ENCODE measurements at places on chromosomes 13 and 19. TPM values are rescaled to one million over a fixed set of nuclear protein-coding genes. Genes with fewer than 3 reads are reported as not detected.

DNA sequence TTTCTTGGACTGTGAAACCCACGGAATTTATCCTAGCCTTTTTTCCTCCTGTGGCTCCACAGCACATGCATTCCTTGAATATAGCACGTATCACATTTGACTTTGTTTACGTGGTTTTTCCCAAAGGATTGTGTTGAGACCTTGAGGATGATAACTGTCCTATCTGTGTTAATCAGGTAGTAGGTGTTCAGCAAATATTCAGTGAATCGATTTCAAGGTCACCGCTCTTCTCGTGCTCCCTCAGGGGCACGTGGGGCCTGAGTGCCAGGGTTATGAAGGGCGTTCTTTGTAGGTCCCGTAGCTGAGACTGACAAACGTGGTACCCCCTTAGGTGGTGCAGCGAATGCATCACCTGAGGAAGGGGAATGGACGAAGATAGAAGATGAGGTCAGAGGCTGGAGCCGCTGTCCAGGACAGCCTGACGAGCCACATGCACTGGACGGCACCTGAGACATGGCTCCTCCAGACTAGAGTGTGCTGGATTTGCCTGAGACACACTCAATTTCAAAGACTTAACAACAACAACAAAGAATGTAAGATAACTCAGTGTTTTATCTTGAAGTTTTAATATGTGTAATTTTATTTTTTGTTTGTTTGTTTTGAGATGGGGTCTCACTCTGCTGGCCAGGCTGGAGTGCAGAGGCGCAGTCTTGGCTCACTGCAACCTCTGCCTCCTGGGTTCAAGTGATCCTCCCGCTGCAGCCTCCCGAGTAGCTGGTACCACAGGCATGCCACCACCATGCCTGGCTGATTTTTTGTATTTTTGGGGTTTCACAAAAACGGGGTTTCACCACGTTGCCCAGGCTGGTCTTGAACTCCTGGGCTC, 131.2 kb upstream of the RNF113B start:
- no peaks in the 10 kb centered on the region for H3K4me1 ChIP-seq
- H3K4me3 ChIP-seq: no peak overlapping the region
- peaks cover 25% of the 10 kb centered on the region for H3K27me3 ChIP-seq
- no peaks in the 10 kb centered on the region for H3K36me3 ChIP-seq
- DNase-seq: no peak

- no peak for DNase-seq
- H3K4me3 ChIP-seq: no peak overlapping the region
- H3K4me1 ChIP-seq: peaks cover 14% of the 10 kb centered on the region
- H3K27me3 ChIP-seq: no peaks in the 10 kb centered on the region
- H3K36me3 ChIP-seq: peaks cover 15% of the 10 kb centered on the region
Observed at GRCh38 chr13:41812851-41813250, 148.1 kb downstream of the VWA8 start.

GRCh38 chr13:106471957-106472543, 63.4 kb downstream of the EFNB2 start:
- no peaks in the 10 kb centered on the region for H3K36me3 ChIP-seq
- no peak for DNase-seq
- H3K4me1 ChIP-seq: peaks cover 2% of the 10 kb centered on the region
- peaks cover 55% of the 10 kb centered on the region for H3K27me3 ChIP-seq

Gene IQCN
- total RNA-seq: 16.5 TPM

Gene NOP53
- 873 TPM for total RNA-seq
